ENCODE measurements at places on chromosomes 4 and X. TPM values are rescaled to one million over a fixed set of nuclear protein-coding genes. Genes with fewer than 3 reads are reported as not detected.

DNA sequence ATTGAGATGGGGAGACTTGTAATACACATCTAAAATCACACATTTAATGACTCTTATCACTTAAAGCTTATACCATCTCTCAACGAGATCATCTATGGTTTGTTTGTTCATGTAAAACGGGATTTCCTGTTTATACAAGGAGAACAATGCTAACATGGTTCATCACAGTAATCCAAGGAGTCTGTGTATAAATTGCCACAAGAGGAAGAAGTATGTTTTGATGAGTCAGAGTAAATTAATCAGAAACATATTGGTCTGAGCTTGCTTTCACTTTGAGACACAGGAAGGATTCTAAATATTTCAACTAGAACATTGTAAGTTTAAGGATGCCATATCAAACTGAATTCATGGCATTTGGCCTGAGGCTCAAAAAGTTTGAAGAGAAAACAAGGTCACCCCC is 594.1 kb downstream of the GLUD2 start:
- DNase-seq, result no peak

DNA sequence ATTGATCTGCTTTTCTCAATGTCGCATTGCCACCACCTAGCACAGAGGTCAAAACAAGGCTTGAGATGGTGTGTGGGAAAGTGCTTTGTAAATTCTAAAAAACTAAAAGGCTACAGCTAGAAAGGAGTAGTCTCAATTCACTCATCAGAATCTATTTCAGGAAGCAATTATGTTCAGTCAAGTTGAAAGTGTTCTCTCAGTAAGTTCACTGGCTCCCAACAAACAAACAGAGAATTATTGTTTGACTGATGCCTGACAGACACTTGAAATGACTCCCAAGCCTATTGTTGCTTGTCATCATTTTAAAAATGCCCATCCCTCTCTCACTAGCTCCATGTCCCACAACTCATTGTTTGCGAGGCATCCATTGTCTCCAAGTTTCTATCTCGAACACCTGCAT is 419.6 kb upstream of the CPEB2 start:
- DNase-seq, result no peak

The HMGN5 gene
- 0.31 TPM for total RNA-seq

The WDR17 gene
- 80.5 TPM for total RNA-seq

DNA sequence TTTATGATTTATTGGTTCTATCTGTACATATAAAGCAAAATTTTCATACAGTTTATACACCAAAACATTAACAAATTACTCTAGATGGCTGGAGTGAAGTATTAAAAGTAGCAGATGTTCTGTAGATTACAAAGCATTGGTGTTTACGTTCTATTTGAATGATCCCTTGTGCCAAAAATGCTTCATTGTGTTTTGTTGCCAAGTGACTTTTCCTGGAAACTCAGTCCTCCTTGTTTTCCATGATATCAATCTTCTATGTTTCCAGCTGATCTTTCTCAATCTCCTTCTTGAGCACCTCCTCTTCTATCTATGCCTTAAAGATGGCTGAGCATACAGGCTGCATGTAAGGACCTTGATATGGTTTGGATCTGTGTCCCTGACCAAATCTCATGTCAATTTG is 263.6 kb upstream of the CTSO start:
- DNase-seq, result no peak

- no peak for DNase-seq
Measured at GRCh38 chr4:47650584-47651130, 165.6 kb downstream of the ATP10D start.

- DNase-seq, result no peak
Measured at GRCh38 chr4:75321484-75321883, 192.7 kb downstream of the RCHY1 start.

GRCh38 chr4:1462768-1463075 is 56.5 kb upstream of the NKX1-1 start:
- DNase-seq, result no peak

- DNase-seq, result no peak
Measured at GRCh38 chr4:82705928-82706300, 92.7 kb downstream of the SCD5 start.

GRCh38 chr4:65670331-65671031 is at the start of gene EPHA5:
EPHA5 (minus strand) TSS chr4:65670489; CDS start chr4:65669742, 747 bp downstream.
- DNase-seq, result peak; percentile 80

DNA sequence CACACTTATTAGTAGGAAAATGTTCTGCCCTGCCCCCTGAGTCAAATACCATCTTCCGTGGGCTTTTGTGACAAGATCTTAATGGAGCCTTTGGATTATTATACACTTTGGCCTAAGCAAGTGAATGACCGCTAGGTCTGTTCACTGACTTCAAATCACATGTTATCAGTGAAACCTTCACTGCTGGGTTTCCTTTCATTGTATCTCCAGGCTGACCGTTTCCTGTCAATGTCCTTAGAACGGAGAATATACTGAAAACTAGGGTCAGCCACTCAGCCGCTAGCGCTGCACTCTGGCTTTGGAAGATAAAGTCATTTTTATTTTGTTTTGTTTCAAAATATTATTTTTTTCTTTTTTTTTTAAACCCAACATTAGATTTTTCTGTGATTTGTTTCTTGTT is 107.0 kb upstream of the TLL1 start:
- no peak for DNase-seq

GRCh38 chrX:108020631-108021030 is 24.2 kb upstream of the VSIG1 start:
- DNase-seq, result no peak

DNA sequence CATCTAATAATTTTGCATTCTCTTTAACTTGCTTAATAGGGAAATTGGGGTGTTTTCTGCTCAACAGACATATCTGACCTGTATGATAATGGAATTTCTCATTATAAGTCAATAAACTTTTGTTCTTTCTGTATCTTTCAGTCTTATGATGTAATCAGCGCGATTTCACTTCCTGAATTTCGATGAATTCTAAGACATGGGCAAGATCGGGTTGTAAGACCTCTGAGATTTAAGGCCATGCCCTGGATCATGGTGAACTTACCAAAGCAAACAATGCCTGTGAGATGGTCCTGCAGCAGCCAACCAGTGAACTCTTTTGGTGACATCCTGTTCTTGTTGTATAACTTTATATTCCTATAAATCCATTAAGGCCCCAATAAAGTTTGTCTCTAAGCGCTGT is 88.1 kb downstream of the NBDY start:
- DNase-seq, result no peak
